Activated CD4-positive, alpha-beta T cell treated with anti-CD3 and anti-CD28 coated beads, Interleukin-2, amount 50 U/mL, for 16 hours (primary cell): ENCODE measurements at places on chromosomes 6 and 20.

DNA sequence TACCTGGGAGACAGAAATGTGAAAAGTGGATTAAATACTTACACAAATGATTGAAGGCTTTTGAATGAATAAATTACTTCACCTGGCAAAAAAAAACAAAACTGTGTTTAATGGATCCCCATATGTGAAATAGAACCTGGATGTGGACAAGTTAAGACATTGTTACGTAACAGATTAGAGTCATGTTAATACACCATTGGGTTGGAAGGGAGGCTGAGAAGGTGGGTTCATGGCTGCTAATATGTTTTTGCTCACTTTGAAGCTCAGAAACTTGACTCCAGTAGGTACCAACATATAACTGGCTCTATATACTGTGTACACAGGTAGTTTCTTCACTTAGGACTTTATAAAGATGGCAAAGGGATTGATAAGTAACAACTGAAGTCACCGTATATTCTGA, 21.4 kb upstream of the TENT5A start:
- DNase-seq = no peak

GRCh38 chr6:163545370-163545769, 130.9 kb downstream of the QKI start:
- no peak for DNase-seq

DNA sequence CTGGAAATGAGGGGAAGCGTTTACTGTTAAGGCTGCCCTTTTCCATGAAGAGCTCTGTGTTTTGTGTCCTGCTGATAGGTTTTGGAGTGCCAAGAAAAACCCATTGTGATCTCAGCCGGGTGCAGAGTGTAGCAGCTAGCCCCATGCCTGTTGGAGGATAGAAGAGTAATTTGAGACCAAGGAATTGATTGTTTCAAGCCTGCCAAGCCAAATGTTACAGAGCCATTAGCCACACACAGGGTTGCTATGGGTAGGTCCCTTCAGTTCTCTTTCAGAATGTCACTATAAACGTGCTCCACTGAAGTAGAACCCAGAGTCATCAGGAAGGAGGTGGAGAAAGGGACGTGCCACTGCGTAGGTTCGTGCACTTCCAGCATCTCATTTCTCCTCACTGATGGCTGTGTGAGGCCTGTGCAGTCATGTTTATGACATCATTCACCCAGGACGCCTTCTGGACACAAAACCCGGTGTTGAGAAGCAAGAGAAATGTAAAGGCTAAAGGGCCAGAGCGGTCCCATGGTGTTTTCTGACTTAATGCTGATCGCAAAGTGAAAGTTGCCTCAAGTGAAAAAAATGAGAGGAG, 6.6 kb downstream of the GMPR start:
- no peak for DNase-seq

DNA sequence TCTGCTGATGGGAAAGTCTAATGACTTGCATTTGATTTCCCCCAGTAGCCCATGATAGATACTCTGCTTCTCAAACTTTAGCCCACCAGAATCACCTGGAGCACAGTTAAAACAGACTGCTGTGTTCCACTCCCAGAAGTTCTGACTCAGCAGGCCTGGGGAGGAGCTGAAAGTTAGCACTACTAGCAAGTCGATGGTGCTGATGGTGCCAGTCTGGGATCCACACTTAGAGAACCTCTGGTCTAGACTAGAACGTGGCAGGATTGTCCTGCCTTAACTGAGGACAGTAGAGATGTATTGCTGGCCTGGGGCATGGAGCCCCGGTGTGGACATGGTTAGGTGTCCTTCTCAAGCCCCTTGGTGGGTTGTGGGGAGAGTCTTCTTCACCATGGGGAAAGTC, 8.7 kb downstream of the TOX2 start:
- no peak for DNase-seq

- DNase-seq = no peak
Measured at GRCh38 chr20:53002786-53003185, 30.6 kb downstream of the TSHZ2 start.

DNA sequence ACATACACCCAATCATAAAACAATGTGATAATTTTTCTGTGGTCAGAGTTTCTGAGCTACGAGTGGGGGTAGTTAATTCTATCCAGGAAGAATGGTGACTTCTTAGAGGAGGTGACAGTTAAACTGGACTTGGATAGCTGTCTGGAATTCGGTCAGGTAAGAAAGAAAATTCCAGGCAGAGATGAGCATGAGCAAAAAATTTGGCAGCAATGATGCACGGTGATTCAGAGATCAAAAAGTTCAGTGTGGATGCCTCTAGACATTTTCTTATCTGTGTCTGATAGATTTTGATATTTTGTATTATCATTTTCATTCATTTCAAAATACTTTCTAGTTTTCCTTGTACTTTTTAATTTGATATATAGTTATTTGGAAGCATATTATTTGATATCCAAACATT, 12.0 kb downstream of the RAET1E start:
- no peak for DNase-seq

DNA sequence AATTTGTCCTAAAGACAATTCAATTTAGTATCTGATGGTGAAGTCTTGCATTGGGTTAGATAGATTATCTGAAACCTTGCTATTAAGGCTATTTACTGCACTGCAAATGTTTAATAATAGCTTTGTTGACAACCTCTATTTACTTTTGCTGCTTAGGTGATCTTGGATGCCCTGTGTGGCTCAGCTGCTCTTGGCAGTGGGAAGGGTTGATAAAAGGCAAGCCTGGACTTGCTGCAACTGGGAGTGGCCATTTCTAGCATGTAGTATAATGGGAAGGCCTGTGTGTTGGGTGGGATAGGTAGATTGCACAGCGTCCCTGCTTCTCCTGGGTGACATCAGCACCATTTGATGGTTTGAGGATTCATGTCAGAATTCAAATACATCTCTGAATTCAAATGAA, 49.1 kb downstream of the ARMC2 start:
- DNase-seq = no peak

GRCh38 chr6:118784641-118785164, 109.2 kb upstream of the ASF1A start:
- no peak for DNase-seq

GRCh38 chr6:2020909-2021308, 224.5 kb downstream of the GMDS start:
- no peak for DNase-seq

DNA sequence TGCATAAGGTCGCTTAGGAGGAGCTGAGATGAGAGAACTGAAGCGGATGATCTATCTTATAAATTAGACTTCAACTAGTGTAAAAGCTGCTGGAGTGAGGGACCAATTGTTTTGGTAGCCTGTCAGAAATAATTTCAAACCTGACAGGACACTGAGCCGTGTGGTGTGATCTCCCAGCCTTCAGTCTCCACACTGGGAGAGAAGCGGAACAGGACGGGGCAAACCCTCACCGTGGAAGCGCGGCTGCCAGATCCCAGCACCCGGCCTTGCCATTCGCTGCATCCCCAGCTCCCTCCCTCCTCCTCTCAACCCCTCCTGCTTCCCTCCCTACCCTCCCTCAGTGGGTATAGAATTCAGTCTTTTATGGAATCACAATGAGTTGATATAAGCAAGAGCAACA, 900.1 kb upstream of the SLC35B3 start:
- DNase-seq = no peak

GRCh38 chr20:6079016-6079415, 25.2 kb upstream of the LRRN4 start:
- DNase-seq = no peak

DNA sequence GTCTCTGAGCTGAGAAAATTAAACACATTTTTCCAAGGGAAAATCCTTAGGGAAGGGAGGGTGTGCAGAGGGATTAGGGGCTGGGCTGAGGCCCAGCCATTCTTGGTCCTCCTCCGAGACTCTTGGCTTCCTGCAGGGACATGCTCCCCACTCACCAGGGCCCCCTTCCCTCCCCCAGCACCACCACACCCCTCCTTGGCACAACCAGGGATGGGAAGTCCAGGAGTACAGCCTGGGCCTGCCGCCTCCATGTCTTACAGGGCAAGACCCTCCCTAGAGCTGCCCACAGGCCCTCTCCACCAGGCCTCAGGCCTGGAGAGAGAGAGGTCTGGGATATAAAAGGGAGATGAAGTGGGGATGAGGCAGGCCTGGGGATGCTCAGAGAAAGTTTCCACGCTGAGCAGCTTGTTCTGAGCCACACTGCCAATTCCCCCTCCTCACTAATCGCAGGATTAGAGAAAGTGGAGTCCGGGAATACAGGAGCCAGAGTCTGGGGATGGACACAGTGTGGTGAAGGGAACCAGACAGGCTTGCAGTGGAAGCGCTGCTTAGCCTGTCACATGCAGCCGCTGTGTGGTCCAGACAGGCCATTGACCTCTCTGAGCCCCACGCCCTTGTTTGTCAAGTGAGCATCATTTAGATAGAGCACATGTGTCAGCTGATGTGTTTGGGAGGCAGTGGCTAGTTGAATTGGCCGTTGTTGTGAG, 105.5 kb downstream of the MRPL14 start:
- DNase-seq = no peak

GRCh38 chr20:51703400-51704287, 64.5 kb downstream of the ATP9A start:
- no peak for DNase-seq

DNA sequence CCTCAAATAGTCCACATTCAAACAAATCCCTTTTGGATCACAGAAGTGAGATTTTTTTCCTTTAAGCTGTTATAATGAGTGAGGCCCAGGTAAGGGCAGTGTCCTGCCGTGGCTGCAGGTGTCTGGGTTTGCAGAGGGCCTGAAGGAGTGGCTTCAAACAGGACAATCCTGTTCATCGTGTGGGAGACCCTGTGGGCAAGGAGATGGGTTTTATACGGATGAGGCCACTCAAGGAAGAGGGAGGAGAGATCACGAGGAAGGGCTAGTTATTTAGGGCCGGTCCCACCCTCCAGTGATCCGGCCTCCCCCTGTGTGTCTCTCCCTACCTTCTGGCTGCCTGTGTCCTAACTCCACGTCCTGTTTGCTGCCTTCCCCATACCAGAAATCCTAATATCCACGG, 33.8 kb downstream of the PPP1R14C start:
- DNase-seq = no peak

- no peak for DNase-seq
Measured at GRCh38 chr6:15736297-15736696, 73.5 kb upstream of the DTNBP1 start.

- DNase-seq = no peak
Measured at GRCh38 chr20:63582382-63583063, 8.5 kb upstream of the HELZ2 start.

- DNase-seq = no peak
Measured at GRCh38 chr6:44626616-44627015, 239.1 kb downstream of the CDC5L start.

- DNase-seq = no peak
Measured at GRCh38 chr6:25130518-25130917, 148.7 kb upstream of the CARMIL1 start.

- DNase-seq = no peak
Measured at GRCh38 chr6:150717419-150717818, 117.7 kb downstream of the PLEKHG1 start.
